Stimulated activated CD4-positive, alpha-beta T cell treated with anti-CD3 and anti-CD28 coated beads, Interleukin-12 subunit alpha, Interleukin-12 subunit beta, amount 100 ng/mL, for 48 hours (primary cell): ENCODE measurements at places on chromosomes 12 and 14.

- no peak for DNase-seq
Observed at GRCh38 chr12:103810111-103810510, 30.9 kb downstream of the NT5DC3 start.

- DNase-seq, result no peak
Observed at GRCh38 chr12:42565633-42566032, 23.9 kb downstream of the PRICKLE1 start.

DNA sequence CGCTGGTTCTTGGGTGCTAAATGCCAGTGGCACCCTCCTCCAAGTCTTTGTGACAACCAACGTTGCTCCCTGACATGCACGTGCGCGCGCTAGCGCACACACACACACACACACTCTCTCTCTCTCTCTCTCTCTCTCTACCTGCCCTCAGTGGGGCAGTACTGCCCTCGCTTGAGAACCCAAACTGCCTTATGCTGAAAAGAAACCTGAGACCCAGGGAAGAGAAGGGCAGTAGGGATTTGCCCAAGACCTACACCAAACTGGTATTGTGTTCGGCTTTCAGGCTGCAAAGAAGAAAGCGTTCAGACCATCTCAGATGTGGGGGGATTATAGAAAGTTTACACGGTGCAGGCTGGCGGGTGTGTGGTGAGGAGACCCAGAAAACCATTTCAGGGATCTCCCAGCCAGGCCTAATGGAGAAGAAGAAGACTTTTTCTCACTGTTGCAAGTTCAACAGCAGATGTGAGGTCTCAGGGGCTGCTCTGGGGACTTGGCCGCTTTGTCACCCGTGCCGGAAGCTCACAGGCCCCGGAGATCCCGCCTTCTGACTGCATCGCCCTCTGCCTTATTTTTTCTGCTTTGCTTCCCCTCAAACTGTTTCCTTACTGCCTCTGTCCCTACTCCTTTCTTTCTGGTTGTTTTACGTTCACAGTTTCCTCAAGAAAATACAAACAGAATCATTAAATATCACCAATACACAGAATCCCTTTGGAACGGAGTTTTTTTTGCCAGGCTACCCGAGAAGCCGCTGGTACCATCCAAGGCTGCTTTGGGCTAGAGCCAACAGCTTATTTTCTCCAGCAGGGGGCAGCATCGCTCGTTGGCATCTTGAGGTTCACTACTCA is 82.4 kb downstream of the PPM1A start:
- DNase-seq, result peak; percentile 82

DNA sequence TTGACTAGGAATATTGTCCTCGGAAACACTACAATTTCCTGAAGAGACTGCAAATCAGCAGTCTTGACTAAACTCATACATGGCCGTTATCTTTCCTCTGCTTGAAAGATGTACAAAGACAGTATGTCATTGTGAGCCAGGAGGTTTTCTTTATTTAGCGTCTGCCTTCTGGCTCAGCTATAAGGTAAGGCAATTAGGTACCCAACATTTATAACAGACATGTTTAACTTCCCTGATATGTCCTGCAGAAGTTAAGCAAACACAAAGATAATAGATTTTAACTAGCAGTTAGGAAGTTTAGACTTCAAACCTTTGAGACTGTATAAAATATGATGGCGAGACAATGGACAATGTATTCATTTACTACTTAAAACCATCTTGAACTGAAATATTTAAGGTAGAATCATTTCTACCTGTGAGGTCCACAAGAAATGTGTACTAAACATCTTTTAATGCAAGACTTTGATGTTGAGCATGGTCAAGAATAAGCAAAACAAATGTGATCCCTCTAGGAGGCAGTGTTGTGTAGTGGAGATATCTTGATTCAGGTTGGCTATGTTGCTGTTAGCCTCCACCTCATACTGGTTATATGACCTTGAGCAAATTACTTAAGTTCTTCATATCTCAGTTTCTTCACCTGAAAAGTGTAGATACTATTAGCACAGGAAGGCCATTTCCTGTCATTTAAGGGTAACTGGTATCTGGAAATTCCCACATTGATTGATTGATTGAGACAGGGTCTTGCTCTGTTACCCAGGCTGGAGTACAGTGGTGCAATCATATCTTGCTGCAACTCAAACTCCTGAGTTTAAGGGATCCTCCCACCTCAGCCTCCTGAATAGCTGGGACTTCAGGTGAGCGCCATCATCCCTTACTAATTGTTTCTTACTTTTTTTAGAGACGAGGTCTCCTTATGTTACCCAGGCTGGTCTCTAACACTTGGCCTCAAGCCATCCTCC is 96.3 kb upstream of the EEA1 start:
- DNase-seq, result no peak

- DNase-seq, result no peak
Observed at GRCh38 chr14:31568161-31568560, 7.0 kb downstream of the NUBPL start.

GRCh38 chr12:97461553-97461952 is 1.1 kb upstream of the RMST start:
- DNase-seq, result no peak

DNA sequence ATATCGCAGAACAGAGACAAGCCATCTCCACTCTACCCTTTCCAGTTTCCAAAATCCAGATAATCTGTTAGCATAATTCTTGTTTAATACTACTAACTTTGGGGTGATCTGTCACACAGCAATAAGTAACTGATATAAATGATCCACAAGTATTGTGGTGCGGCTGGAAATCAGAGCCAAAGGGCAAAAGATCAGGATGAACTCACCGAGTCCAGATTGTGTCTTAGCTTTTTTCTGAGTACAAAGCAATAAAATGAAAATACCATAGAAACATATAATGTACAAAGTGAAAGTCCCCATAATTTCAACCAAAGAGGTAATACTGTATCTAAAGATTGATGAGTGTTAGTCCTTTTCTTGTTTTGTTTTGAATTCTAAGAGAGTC is 17.4 kb downstream of the HECTD1 start:
- no peak for DNase-seq

- no peak for DNase-seq
Observed at GRCh38 chr14:47207617-47208016, 467.8 kb downstream of the MDGA2 start.

- no peak for DNase-seq
Observed at GRCh38 chr12:41563051-41563450, 374.9 kb downstream of the PDZRN4 start.

DNA sequence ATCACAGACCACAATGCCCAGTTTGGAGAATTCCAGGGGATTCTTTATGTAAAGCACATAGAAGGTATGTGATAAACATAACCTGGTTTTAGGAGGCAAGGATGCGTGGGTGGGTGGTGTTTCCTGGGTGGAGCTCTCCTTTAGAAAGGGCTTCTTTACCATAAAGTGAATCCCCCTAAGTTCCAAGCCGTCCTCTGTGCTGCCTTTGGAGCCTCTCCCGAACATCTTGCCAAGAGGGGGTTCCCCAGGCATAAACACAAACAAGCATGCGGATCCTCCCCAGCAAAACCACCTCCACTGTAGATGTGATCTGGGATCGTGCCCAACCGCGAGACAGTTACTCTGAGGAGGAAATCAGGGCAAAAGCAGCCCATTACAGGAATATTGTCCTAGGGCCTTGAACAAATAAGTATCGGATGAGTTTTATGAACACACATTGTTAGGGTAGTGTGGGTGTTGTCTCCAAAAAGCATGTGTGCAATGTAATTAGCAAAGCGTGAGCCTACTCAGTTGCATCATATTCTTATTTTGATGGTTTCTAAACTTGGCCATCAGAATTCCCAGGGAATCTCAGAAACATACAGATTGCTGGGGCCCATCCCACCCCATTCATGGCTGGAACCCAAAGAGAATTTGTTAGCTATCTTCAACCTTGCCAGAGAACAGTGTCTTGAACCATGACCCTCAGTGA is 48.8 kb upstream of the CORO1C start:
- DNase-seq, result no peak

GRCh38 chr12:80412343-80412953 is 31.6 kb upstream of the PTPRQ start:
- DNase-seq, result peak; percentile 2

GRCh38 chr12:117507548-117507947 is 146.1 kb upstream of the NOS1 start:
- no peak for DNase-seq

GRCh38 chr12:100435957-100436356 is 37.7 kb upstream of the NR1H4 start:
- no peak for DNase-seq

DNA sequence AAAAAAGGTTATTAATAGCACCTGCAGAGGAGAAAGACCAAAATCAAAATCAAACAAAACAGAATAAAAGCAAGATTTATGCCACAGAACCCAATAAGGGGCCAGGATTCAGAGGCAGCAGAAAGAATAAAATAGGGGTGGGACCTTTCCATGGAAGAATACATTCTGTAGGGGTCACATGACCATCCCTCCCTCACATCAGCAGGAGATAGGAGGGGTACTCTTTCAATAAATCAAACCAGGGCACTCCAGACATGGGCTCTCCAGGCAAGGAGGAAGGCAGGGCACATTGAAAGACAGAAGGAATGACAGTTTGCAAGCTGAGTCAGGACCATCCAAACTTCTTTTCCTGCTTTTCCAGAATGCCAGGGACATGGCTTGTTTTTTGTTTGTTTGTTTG is 39.8 kb downstream of the OTX2 start:
- DNase-seq, result no peak

- DNase-seq, result peak; percentile 38
Observed at GRCh38 chr12:57127726-57128518, at the start of gene LRP1. Gene LRP1, plus strand, starts transcription at chr12:57128483. Its CDS starts 482 bp downstream, at chr12:57128965.

- DNase-seq, result no peak
Observed at GRCh38 chr12:68225576-68226476, at the start of gene IL26. Gene IL26, minus strand, starts transcription at chr12:68225810. Its CDS starts 54 bp downstream, at chr12:68225756.

DNA sequence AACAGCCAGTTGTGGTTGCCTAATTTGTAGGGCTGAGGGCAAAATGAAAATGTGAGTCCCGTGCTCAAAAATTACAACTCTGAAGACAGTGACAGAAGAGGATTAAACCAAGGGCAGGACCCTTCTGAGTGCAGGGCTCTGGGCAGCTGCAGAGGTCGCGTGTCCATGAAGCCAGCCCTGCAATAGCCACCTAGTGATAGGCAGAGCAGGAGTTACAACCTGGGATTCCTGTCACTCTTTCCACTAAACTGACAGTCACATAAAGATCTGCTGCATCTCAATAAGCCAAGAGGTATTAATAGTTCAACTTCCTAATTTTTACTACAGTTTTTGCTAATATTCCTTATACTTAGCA is 94.1 kb downstream of the SLC2A13 start:
- no peak for DNase-seq

- DNase-seq, result no peak
Observed at GRCh38 chr12:121581686-121582429, 1.0 kb upstream of the KDM2B start.

- no peak for DNase-seq
Observed at GRCh38 chr12:108174641-108175040, 45.6 kb downstream of the WSCD2 start.

- DNase-seq, result no peak
Observed at GRCh38 chr14:70096866-70097265, 91.9 kb downstream of the SLC8A3 start.

- no peak for DNase-seq
Observed at GRCh38 chr12:1530592-1531152, 63.7 kb downstream of the FBXL14 start.

GRCh38 chr12:33654313-33654712 is 214.7 kb upstream of the SYT10 start:
- DNase-seq, result no peak

- DNase-seq, result no peak
Observed at GRCh38 chr12:67929384-67929772, 59.9 kb upstream of the IFNG-AS1 start.

DNA sequence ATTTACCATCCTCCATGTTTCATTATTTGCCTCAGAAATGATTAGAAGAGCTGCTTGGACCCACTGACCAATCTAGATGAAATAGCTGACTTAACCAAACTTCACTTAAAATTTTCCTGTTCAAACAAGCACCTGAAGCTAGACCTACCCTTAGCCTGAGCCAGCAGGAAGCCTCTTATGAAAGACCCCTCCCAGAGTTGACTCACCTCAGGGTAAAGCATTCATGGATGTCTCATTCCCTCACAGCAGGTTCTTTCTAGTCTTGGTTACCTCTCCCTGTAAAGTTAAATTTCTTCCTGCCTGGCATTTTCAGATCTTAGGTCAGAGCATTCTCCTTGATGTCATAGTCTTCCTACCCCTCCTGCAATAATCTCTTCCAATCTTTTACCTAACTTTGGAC is 1209.8 kb downstream of the FLRT2 start:
- DNase-seq, result no peak

DNA sequence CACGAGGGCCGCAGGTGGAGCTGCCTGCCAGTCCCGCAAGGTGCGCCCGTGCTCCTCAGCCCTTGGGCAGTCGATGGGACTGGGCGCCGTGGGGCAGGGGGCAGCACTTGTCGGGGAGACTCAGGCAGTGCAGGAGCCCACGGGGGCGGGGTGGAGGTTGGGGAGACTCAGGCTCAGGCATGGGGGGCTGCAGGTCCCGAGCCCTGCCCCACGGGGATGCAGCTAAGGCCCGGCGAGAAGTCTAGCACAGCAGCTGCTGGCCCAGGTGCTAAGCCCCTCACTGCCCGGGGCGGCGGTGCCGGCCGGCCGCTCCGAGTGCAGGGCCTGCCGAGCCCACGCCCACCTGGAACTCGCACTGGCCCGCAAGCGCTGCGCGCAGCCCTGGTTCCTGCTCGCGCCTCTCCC is 39.2 kb upstream of the P2RX7 start:
- DNase-seq, result no peak

DNA sequence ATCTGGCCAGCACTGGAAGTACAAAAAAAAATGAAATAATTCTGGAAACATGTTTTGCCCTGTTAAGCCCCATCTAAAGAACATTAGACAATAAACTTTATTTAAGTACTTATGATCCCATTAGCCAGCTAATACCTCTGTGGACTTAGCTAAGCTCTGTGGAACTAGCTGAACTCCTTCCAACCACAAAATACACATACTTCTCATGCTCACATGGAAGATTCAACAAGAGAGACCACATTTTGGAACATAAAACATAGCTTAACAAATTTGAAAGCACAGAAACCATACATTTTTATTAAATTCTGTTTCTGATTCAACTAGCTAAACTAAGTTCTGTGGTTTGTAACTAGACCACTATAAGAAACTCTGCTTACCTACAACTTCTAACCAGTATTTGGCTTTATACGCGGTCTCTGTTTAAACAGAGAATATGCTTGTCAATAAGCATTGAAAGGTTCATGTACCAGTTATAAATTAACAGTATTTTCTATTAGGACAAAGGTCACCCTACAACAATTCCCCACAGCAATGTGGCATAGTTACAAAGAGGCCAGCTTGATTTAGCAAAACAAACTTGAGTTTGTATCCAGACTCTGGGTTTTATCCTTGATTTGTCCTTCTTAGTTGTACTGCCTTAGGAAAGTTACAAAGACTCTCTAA is 300.1 kb downstream of the C12orf50 start:
- DNase-seq, result no peak

- no peak for DNase-seq
Observed at GRCh38 chr14:24285351-24285750, 14.0 kb upstream of the RABGGTA start.

DNA sequence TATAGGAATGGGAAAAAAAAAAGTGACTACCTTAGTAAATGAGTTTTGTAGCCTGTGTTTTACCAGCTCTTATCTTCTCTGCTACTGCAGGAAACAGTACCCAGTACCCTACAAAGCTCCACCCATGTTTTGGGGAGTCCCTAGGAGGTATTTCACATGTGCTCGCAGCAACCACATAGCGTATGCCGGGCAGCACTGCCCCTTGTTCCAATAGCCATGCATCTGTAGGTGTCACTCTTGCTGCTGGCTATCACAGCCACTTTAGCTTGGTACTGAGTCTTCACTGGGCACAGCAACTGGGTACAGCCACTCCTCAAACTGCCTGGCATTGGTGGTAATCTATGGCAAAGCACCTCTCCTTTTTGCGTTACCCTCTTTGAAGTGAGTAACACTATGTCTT is 2.0 kb upstream of the MDM1 start:
- no peak for DNase-seq

GRCh38 chr12:76929499-76929898 is 50.7 kb upstream of the CSRP2 start:
- no peak for DNase-seq
